AG08395 (cell line): ENCODE measurements at places on chromosomes 2 and 18.

GRCh38 chr18:45642802-45643201 is 27.5 kb downstream of the SLC14A2 start:
- DNase-seq = no peak

DNA sequence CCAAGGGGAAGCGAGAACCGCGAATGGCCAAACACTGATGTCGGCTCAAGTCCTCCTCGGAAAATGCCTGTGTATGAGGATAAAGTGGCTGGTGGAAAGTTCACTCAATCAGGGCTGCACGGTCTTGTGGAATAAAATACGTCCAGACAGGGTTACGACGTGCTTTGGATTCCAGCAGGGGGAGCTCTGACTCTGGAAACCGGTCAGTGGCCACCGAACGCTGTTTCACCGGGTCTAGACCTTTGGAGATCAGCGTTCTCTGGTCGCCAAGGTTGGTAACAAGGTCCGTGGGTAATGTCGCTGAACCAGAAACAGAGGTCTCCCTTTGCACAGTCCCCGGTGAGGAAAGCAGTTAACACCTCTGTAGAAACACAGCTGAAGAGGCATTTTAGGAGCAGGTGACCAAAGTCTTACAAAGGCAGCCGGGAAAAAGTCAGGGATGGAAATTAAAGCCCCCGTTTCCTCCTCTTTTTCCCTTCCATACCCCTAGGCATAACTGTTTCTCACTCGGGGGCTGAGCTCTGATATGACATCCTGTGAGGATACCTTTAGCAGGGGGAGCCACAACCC is 47.8 kb downstream of the CDCA7 start:
- DNase-seq = peak; percentile 87

- no peak for DNase-seq
Measured at GRCh38 chr2:82968358-82968757, 1490.7 kb downstream of the SUCLG1 start.

- no peak for DNase-seq
Measured at GRCh38 chr2:218260742-218261422, at the start of gene GPBAR1. GPBAR1 (plus strand) TSS chr2:218261015; CDS start chr2:218262725, 1,710 bp downstream.

DNA sequence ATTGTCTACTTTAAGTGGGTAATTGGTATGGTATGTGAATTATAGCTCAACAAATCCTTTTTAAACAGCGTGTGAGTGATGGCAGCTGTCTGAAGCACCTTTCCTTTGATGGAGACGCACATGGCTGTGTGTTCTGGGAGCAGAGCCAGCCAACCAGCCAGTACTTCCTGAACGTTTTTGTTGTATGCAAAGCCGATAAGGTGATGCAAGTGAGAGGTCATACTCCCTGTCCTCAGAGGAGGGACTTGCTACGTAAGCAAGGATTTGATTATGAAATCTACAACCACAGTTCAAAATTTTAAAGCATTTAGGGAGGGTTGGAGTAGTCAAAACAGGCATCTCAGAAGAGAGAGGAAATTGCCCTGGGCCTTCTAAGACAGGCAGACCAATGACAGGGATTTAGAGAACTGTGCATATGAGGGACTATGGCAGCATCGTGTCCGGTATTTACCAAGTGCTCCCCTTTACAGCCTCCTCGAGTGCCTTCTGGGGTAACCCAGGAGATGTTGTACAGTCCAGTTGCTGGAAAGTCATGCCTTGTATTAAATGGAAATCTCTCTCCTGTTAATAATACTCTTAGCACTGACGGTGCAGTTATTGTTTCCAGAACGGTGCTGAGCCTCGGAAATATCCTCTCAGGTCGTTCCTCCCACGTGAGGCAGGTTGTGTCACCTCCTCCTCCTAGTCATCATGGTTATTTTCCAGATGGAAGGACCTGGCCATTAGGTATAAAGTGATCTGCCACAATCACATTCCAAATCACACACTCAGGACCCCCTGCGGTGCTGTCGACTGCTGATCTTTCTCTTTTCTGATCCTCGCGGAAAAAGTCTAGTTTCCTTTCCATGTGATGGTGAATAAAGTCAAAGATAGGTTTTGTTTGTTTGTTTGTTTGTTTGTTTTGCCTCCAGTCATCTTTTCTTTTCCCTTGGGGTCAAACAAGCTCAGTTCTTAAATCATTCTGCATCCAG is 28.4 kb downstream of the ARHGEF4 start:
- DNase-seq = no peak
